ENCODE measurements at places on chromosomes 5 and 9. TPM values are rescaled to one million over a fixed set of nuclear protein-coding genes. Genes with fewer than 3 reads are reported as not detected.

The NUDT2 gene
- total RNA-seq = 25.1 TPM

The KCNMB1 gene
- total RNA-seq = 0.12 TPM

The OTP gene
- total RNA-seq = 0.31 TPM

The KIF4B gene
- total RNA-seq = 0.14 TPM

The PCDHGC5 gene
- 1.9 TPM for total RNA-seq

DNA sequence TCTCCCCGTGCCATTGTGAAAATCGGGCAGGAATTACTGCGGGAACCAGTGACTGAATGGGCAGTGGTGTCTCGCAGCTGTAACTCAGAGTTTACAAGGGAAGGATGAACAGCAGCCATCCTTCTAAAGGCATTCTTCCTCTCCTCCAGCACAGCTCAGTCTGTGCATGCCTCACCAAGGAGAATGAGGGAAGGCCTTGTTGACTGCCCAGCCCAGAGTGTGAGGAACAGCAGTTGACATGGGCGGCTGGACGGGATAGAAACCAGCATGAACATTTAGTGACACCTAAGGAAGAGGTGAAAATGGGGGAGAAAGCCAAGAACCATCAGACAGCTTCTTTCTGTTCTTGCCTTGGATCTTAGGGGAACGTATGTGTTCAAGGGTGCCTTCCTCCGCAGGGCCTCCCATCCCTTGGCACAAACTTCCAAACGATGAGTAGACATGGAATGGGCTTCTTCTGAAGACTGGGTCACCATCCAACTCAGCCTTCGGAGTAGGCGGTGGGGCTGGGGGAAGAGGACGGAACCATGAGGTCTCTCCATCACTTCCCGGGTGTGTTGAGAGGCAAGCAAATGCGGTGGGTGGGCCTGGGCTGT lies 887 bp upstream of the PDE8B start:
- no peak for DNase-seq

GRCh38 chr5:125894383-125894782 lies 528.8 kb upstream of the GRAMD2B start:
- no peak for DNase-seq

DNA sequence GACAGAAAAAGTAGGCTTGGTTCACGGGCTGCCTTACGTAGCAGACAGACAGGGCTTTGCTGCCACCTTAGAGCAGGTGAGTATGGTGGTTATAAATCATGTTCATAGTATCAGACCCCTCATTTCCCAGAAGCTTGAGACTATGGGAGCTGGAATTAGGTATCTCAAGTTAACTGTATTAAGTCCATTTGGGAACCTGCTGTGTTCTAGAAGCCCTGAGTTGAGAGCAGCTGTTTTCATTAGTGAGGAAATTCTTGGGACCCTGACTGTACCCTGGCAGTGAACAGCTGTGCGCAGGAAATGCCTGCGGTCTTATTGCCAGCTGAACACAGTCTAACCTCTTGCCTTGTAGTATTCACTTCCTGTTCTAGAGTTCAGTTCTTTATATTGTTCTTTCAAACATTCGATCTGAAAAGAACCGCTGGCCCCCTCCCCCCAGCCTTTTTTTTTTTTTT lies 29.8 kb downstream of the UGCG start:
- DNase-seq = no peak

- no peak for DNase-seq
These were observed 54.1 kb downstream of the FER start for GRCh38 chr5:108801776-108802175.

GRCh38 chr5:171601266-171601881 lies 181.9 kb downstream of the FGF18 start:
- DNase-seq = no peak

- DNase-seq = no peak
These were observed 100.7 kb upstream of the SPRY4 start for GRCh38 chr5:142425286-142426065.

DNA sequence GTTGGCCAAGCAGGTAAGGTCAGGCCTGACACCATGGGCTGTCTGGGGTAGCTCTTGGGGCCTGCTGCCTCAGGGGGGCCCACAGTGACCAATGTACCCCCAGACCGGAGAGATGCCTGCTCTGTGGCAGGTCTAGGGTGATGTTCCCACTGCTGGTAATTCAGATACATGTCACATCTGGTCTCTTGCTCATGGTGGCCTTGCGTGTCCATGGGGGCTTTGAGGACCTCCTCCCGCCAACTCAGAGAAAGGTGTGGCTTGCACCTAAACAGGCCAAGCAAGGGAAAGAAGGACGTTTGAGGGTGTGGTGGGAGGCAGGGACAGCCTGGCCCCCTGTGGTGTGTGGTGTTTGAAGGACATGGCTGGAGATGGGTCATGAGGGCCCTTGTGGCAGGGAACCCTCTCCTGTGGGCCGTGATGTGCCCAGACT lies 75.2 kb downstream of the PHF2 start:
- peak; percentile 52 for DNase-seq

- DNase-seq = no peak
These were observed 26.0 kb upstream of the SPATA31D4 start for GRCh38 chr9:81902196-81902595.

GRCh38 chr5:61267116-61267515 lies 64.9 kb upstream of the ZSWIM6 start:
- DNase-seq = no peak

- DNase-seq = no peak
These were observed 21.7 kb downstream of the SLF1 start for GRCh38 chr5:94640176-94640575.

GRCh38 chr5:81183811-81184748 lies 49.0 kb upstream of the CKMT2 start:
- no peak for DNase-seq

DNA sequence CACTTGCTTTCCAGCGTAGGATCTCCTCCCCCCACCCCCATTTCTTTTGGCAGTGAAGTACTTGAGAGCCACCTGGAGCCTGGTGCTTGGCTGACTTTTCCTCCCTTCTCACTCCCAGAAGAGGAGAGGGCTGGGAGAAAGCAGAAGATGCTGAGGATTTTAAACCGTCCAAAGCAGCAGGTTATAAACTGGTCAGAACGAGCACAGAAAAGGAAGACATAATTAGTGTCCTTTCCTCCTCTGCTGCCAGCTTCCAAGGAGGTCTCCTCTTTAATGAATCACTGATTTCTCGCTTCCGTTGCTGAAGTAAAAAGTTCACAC lies 563 bp upstream of the FGF10 start:
- DNase-seq = no peak

DNA sequence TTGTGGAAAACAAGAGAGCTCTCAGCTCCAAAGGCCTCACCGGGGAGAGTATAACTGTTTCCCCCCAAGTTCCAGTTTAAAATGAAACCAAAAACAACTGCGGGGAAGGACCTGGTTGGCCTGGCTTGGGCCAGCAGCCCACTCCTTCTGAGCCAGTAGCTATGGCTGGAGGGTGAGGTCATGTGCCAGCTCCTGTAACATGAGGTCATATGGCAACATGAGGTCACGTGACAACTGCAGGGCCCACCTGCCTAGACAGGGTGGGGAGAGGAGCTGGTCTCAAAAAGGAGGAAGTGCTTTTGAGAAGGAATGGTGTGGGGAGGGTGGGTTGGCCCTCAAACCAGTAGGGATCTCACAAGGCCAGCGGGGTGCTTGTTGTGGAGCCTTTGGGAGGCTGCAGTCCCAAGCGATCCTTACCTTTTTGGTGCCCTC lies 29.3 kb upstream of the CRB2 start:
- DNase-seq = no peak

- DNase-seq = no peak
These were observed 37.9 kb upstream of the TTC1 start for GRCh38 chr5:159971038-159971437.

- DNase-seq = peak; percentile 59
These were observed 8.8 kb upstream of the SCGB3A1 start for GRCh38 chr5:180599981-180600553.

DNA sequence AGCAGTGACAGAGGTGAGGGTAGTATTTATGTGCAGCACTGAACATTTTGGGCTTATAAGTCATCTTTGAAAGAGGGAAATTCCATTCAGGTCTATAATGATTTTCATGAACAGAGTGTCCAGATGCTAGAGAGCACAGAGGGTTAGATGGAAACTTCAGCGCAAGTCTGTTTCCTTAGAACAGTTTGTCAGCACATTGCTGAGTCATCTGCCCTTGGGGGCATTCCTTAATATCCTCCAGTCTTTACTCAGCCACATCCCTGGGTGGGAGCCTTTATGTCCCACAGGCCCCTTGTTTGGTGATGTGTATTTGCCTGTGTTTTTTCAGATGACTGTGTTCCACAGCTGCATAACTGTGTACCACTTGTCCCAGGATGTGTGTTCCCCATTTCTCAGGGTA lies 138.5 kb upstream of the S1PR3 start:
- no peak for DNase-seq

- no peak for DNase-seq
These were observed 102.2 kb upstream of the ITGA1 start for GRCh38 chr5:52685566-52685965.

- DNase-seq = no peak
These were observed 152.8 kb upstream of the PAPPA start for GRCh38 chr9:116000748-116001329.

DNA sequence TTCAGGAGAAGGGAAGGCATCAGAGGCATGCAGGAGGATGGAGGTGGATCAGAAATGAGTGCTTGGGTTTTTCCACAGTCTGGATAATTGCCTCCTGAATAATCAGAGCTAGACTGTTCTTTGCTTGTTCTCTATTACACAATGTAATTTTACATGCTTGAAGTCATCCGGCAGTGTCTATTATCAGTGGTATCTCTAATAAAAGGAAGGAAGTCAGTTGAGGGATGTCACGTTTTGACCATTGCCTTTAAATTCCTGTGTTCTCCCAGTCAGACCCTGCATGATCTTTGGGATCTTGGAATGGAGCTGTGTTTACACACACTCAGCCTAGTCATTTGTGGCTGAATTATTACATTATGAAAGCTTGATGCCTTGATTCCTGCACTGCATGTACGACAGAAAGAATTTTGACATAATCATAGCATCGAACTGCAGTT lies 91.0 kb downstream of the PDE8B start:
- no peak for DNase-seq

Data from type B pancreatic cell (in vitro differentiated cells).